ENCODE measurements at places on chromosomes 6 and 20.

DNA sequence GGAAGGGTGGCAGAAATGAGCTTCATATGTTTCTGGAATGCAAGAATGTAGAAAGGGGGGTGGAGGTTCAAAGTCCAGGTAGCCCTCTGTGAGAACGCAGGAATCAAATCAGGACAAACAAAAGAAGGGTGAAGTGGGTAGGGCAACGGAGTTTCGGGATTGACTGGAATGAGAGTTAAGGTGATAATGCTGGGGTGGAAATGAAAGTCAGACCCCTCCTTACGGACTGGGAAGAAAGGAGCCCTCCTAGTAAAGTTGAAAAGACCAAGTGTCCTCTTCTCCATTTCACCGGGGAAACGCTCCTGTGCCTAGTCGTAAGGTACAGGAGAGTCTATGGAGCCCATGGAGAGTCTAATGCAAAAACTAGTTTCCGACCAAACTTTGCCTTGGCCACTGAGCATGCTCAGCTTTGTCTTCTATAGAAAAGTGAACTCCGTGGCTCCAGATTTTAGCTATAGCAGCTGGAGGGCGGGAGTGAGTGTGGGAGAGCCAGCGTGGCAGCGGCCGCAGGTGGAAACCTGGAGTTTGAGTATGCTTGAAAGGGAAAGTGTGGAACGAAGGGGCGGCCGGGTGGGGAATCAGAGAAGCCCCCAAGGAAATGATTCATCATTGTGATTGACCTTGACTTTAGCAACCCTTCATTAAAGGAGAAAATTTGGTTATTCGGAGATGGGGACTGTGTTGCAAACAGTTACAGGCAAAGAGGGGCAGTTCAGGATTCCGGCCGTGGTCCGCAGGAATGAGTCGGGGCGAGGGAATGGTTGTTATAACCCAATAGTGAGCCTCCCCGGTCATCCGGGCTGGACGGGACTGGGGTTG, 1.3 kb upstream of the LRRC1 start:
- peak; percentile 5 for DNase-seq

- DNase-seq: no peak
Measured at GRCh38 chr6:46392294-46392693, 99.0 kb downstream of the RCAN2 start.

DNA sequence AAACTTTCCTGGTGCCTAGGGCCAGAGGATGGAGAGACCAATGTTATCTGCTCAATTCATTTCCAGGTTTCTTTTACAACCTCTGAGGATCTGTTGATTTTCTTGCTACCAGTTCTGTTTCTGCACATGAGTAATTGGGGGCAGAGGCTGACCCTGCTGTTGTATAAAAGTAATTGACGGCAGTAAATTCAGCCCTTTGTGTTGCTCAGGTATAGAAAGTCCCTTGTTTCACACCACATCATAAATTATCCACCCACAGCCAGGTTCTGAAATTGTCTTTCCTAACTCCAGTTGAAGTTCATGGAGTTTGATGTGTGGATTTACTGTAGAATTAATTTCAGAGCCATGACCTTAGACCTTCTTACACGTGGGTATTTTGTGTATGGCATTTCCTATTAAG, 107.4 kb upstream of the GRIK2 start:
- DNase-seq: no peak

DNA sequence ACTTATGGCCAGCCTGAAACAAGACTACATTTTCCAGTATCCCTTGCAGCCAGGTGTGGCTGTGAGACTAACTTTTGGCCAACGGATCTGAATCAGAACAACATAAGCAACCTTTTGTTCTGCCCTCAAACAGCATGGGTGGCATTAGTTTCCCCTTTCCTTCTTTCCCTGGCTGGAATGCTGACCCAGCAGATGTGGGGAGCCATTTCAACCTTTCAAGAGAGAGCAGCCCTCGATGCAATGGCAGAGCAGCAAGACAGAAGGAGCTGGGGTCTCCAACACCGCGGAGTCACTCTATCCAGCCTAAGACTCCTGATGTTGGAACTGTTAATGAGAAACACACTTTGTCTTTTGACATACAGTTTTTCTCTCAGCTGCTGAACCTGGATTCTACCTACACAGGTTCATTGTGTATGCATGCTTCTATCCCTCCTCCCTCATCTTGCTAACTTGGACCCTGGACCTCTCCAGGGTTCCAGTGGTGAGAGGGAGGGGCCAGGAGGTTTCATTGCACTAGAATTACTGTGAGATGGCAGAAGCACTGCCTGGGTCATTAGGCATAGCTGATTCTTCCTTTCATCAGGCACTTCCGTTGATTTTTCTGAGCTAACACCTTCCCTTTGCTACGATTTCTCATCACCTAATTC, 28.8 kb upstream of the DDR1 start:
- no peak for DNase-seq

GRCh38 chr20:45406260-45407066, 1.6 kb upstream of the DBNDD2 start:
- DNase-seq: peak; percentile 67

- DNase-seq: no peak
Measured at GRCh38 chr6:64590965-64591675, 955.5 kb downstream of the PHF3 start.

GRCh38 chr6:38282911-38283310, 356.8 kb downstream of the BTBD9 start:
- DNase-seq: no peak

GRCh38 chr20:25739615-25740320, 43.1 kb upstream of the ZNF337 start:
- DNase-seq: no peak

GRCh38 chr6:132760256-132760655, 2.6 kb upstream of the VNN2 start:
- DNase-seq: no peak

DNA sequence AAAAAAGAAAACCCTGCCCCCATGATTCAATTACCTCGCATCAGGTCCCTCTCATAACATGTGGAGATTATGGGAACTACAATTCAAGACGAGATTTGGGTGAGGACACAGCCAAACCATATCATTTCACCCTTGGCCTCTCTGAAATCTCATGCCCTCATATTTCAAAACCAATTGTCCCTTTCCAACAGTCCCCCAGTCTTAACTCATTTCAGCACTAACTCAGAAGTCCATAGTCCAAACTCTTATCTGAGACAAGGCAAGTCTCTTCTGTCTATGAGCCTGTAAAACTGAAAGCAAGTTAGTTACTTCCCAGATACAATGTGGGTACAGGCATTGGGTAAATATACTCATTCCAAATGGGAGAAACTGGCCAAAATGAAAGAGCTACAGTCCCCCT, 536.1 kb downstream of the MEI4 start:
- no peak for DNase-seq

DNA sequence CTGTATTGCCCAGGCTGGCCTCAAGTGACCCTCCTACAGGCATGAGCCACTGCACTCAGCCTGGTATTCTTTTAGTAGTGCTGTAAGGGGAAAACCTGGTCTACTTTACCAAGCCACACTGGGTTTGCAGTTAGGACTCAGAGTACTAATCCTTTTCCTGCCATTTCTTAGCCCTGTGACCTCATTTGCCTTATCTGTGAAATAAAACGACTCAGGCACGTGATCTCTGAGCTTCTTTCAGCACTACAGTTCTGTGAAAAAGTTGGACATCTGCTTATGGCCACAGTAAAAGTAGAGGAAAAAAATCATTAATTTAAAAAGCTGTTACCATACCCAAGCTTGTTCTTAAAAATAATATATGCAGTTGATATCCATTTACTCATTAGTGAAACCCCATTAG, 1007.5 kb downstream of the KIF16B start:
- no peak for DNase-seq

DNA sequence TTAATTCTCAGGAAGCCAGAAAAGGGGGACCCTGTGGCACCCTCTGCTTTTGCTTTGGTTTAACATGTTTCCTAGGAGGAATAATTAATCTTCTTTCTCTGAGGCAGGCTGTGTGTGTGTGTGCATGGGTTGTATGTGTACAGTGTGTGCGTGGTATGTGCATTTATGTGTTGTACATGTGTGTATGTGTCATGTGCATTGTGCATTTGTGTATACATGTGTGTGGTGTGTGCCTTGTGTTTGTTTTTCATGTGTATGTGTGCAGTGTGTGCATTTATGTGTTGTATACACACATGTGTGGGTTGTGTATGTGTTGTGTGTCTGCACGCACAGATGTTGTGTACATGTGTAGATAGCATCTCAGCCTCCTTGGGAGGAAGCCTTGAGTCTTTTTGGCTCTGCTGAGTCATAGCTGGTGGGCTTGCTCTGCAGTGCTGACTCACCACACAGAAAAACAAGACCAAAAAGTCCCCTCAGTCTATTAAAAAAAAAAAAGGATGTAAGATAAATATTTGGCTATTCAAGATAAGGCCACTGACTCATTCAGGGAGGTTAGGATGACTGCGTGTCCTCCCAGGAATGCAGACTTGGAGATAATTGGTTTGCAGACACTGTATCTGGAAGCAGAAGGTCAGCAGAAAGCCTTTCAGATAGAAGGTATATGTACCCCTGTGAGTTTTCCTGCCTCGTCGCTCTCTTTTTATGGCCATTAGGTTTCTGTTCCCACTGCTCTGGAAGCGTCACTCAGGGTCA, 58.6 kb downstream of the SYNJ2 start:
- no peak for DNase-seq

- DNase-seq: no peak
Measured at GRCh38 chr6:70221025-70221714, 81.7 kb downstream of the COL9A1 start.

- no peak for DNase-seq
Measured at GRCh38 chr6:141884850-141885249, 247.9 kb upstream of the GJE1 start.

GRCh38 chr6:34601706-34602105, 45.6 kb upstream of the SPDEF start:
- DNase-seq: no peak

DNA sequence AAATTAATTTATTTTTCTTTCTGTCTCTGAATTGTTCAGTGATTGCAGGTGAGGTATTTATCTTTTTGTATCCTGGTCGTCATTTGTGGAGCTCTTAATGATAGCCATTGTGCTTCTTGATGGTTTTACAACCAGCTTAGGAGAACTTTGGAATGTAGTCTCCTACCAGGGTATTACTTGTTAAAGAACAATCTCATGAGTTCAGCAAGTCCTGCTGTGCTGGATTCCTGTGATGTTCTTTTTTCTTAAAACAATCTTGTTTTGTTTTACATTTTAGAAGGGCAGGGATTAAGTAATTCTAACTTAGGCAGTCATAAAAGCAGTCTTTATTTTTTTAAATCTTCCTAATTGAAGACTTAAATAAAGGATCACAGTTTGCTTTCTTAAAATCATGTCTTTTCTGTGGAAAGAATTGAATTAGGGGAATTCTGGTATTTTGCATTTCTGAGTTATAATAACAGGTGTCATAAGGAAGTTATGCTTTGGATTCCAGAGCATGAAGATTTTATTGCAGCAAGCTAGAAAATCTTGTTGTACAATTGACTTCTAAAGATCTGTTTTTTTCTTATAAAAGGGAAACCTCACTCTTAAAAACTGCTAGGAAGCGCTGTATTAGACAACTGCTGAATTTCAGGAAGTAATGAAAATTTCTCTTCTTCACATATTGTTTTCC, 23.7 kb downstream of the RIOK1 start:
- no peak for DNase-seq

GRCh38 chr6:66751630-66752029, 1044.6 kb upstream of the EYS start:
- no peak for DNase-seq

GRCh38 chr20:57507477-57507876, 17.5 kb downstream of the CTCFL start:
- DNase-seq: no peak
